ENCODE measurements at places on chromosomes 4 and X. TPM values are rescaled to one million over a fixed set of nuclear protein-coding genes. Genes with fewer than 3 reads are reported as not detected.

DNA sequence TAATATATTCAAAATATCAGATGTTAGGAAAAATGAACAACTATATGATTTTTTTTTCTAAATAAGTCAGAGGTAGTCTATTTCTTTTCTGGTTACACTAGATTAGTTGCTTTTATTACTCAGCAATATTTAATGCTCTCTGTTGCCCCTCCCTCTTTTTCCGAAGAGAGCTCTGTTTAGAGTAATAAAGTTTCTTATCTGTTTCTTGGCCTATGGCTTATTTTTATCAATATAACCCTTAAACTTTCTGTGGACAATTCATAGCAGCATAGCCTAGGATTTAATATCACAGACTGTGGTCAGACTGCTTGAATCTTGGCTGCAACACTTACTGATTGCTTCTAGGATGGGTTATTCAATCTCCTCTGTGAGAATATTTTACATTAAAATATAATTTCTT is 2315.4 kb upstream of the AGA start:
- DNase-seq, result no peak

DNA sequence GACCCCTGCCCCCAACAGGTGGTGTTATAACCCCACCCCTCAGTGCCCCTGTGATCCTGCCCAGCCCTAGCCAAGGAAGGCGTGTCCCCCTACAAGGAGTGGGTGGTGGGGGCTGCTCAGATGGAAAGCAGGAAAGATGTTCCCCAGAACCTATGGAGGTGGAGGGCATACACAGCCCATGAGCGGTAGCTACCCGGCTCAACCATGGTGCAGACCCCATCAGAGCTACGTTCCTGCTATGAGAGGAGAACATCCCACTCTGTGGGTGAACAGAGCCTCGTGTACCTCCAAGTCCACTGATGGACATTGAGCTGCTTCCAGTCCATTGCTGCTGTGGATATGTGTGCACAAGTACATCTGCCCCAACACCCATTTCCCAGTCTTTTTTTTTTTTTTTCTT is 71.1 kb downstream of the SHOX start:
- DNase-seq, result no peak

DNA sequence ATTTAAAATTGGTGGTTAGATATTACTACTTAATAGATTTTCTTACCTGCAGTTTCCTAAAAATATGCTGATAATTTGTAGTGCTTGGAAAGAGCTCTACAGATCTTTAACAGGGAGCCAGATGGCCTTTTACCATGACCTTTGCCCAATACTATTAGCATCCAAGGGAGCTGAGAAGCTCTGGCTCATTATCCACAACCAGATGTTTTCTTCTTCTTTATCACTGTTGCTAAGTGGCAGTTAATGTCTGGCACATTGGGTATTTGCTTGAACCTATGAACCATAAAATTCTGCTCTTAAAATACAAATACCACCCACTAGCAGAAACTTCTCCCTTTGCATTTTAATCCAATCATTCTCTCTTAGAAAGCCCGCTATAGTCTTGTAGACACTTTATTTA is 1480.3 kb downstream of the C4orf33 start:
- DNase-seq, result peak; percentile 8

GRCh38 chr4:111512081-111512783 is 633.0 kb upstream of the FAM241A start:
- DNase-seq, result no peak

DNA sequence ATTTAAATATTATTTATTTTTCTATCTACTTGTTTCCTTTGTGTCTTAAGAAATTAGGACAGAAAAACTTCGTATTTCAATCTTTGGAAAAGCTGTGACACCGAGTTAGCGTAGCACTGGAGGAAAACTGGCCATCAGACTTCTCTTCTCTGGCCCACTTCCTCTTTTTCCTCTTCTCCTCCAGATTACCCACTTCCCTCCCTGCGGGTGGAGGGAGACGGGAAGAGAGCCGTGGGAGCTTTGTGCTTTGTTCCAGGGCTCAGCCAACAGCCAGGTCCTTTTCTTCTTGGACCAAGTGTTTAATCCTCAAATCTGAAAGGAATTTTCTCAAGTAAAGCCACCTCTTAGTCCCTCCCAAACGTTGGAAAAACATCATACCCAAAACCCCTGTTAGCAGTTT is 29.7 kb downstream of the OFD1 start:
- DNase-seq, result peak; percentile 52

DNA sequence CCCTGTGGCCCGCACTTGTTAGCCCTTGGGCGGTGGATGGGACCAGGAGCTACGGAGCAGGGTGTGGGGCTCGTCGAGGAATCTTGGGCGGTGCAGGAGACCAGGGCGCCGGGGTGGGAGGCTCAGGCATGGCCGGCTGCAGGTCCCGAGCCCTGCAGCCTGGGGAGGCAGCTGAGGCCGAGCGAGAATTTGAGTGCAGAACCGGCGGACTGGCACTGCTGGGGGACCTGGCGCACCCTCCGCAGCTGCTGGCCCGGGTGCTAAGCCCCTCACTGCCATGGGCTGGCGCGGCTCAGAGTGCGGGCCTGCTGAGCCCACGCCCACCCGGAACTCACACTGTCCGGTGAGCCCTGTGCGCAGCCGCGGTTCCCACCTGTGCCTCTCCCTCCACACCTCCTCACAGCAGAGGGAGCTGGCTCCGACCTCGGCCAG is 73.6 kb upstream of the TLL1 start:
- no peak for DNase-seq

DNA sequence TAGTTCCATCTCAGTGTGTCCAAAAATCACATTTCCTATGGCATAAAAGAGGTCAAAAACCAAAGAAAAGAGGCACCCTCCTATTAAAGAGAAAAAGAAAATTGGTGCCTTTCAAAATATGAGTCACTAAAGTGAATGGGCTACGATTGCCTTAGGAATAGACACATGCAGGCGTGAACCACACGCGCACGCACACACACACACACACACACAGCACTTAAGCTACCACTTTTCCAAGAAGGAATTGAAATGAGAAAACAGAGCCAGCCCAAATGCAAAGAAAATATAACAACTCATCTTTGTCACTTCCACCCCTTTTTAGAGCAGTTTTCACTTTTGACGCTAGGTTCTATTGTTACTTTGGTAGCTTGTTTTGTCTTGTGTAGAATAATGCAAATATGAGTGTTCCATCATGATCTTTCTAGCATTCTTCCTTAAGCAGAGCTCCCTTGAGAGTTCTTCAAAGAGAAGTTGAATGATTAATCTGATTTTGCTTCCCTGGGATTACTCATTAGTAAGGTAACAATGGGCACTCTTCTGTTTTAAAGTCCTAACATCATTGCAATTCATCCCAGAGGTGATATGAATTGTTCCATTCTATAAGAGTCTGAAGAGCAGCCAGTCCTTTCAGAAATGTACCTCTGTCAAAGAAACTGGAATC is 239.2 kb upstream of the GNPDA2 start:
- DNase-seq, result no peak

GRCh38 chr4:169185133-169185956 is 85.4 kb downstream of the SH3RF1 start:
- no peak for DNase-seq

- no peak for DNase-seq
Measured at GRCh38 chrX:53684415-53685192, 1.9 kb downstream of the HUWE1 start.

DNA sequence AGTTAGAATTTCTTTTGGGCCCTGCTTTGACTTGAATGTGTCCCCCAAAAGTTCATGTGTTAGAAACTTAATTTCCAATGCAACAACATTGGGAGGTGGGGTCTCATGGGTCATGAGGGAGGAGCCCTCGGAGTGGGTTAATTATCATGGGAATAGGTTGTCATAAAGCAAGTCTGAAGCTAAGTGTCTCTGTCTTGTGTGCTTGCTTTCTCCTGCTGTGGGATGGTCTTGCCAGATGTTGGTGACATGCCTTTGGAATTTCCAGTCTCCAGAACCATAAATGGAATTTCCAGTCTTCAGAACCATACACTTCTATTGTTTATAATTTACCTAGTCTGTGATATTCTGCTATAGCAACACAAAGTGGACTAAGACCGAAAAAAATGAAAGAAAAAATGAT is 71.6 kb downstream of the RASL11B start:
- no peak for DNase-seq

DNA sequence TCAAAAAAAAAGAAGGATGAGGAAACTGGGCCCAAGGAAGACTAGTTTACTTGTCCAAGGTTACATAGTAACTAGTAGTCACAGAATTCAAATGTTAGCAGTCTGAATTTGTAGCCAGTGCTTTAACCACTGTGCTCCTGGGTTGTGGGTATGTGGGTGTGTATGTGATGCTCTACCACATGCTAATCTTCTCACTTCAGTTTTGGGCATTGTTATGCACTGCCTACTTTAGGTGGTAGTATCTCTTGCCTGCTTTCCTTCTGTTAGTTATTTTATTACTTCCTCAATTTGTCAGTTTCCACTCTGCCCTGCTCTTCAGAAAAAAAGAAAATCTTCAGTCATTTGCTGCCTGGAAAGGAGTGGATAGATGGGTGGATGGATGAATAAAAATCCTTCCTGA is 219.2 kb downstream of the RPA4 start:
- DNase-seq, result no peak

Gene CC2D2A
- 18.9 TPM for total RNA-seq

Gene ANOS1
- total RNA-seq, result 31.3 TPM

Gene PAGE1
- total RNA-seq, result not detected

Gene WDR17
- 4.7 TPM for total RNA-seq

Gene GABRG1
- total RNA-seq, result not detected

Gene ING2
- 38.0 TPM for total RNA-seq

Gene C4orf50
- 0.32 TPM for total RNA-seq

All from neural progenitor cell (in vitro differentiated cells).